Stimulated activated CD4-positive, alpha-beta T cell treated with anti-CD3 and anti-CD28 coated beads, TNF-alpha, amount 100 ng/mL, for 24 hours (primary cell): ENCODE measurements at places on chromosomes 2 and 18.

GRCh38 chr2:233247116-233247515 lies 4.4 kb upstream of the ATG16L1 start:
- DNase-seq = no peak

DNA sequence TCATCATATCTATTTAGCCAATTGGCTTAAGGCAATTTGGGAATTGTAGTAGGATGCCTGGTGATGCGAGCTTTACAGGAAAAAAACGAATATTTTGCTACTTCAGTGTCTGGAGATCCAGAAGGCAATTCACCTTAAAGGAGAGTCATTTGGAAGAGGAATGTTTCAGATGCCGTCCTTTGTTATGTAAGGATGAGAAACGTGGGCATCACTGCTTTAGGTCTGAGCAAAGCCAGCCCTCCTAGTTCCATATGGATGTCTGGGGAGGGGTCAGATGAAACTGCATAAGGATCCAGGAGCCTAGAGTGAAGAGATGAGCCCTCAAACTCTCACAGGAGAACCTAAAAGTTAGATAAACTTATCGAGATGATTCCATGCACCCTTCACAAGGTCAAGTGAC lies 30.9 kb upstream of the DOCK10 start:
- no peak for DNase-seq

- no peak for DNase-seq
Observed at GRCh38 chr2:60559880-60560279, 6.4 kb upstream of the BCL11A start.

GRCh38 chr2:70974592-70974991 lies 3.8 kb upstream of the ANKRD53 start:
- no peak for DNase-seq

DNA sequence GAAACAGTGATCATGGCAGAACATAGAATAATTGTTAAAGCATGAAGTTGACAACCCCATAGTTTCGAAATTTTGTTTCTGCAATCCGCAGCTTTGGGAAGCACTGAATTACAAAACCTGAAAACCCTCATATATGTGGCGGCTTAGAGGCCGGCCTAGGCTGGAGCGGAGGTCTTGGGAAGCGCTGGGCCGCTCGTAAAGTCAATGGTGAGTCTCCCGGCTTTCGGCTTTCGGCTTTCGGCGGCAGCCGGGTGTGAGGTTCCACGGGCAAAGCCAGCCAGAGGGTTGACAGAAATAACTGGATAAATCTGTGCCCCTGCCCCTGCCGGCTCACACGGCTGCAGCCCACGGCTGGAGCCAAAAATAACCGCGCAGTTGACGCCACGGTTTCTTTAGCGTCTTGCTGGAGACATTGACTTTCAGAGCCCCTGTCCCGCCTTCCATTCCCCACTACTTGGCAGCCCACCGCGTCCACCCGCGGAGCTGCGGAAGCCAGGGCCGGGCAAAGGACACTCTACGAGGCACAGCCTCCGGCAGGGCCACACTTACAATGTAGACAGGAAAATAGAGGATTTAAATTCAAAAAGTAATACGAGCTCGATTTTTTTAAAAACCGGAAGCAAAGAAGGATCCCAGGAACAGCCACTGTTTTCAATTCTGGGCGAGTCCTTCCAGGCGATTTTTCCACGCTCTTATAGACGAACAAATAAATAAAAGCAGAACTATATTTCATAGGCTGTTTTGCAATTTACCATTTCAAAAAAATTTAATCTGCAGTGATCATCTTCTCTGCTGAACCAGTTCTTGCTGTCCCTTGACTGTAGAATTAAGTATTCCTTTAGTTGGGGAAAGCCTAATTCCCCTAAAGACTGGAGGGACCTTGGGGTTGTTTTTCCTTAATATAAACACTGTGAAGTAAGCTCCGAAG lies 28.3 kb upstream of the ATP6V1B1 start:
- no peak for DNase-seq

- no peak for DNase-seq
Observed at GRCh38 chr18:29383311-29384273, 1206.7 kb upstream of the CDH2 start.
